ENCODE measurements at places on chromosomes 7 and 10.

DNA sequence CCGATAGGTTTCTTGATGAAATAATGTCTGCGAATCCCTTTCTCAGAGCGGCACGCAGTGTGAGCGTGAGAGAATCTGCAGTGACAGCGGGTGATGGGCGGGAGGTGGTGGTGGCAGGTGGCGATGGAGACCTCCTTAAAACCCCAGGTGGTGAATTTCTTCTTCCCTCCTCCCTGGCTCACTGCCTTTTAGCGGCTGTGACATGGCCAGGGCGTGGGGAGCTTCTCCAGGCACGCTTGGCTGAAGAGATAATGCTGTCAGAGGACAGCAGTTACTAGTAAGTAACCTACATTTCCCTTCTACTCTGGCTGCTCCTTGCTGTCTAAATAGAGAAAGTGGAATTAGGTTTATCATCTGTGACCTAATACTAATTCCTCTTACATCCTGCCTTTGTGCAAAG, 141.4 kb upstream of the INSYN2A start:
- DNase-seq = no peak

- DNase-seq = no peak
Measured at GRCh38 chr7:152366662-152367061, 69.1 kb downstream of the KMT2C start.

- DNase-seq = no peak
Measured at GRCh38 chr7:105257338-105257737, 131.4 kb downstream of the SRPK2 start.

DNA sequence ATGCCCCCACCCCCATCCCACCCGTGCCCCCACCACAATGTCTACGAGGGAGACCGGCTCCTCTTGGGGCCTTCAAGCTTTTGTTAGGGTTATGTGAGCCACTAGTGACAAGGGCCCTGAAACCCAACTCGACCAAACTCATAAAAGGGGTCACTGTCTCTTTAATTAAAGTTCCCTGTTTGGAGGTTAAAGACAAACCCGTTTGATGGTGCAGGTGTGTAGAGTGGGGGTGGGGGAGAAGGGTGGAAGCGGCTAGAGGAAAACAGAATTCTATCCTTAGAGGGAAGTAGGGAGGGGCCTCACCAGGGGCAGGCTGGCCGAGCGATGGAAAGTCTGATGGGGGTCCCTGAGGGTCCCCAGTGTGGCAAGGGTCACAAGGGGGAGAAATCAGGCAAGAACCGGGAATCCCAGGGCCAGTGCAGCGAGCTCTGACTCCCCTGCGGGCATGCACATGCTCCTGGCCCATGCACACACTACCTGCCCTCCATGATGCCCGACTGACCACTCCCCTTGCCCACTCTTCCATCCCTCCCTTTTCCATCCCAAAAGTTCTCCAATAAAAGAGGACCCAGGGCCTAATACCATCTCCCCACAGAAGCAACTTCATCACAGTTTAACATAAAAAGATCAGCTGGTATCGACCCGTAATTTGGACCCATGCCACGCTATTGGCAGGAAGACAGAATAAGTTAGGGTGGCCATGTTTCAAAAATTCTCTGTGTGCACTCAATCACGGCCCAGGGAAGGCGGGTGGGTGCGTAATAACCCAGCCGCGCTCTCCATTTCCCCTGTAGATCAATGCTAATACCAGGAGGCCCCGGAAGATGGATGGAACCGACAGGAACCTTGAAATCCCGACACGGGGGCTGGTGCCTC, 35.9 kb upstream of the SLF2 start:
- DNase-seq = no peak
